ENCODE measurements at places on chromosomes 11 and 22. TPM values are rescaled to one million over a fixed set of nuclear protein-coding genes. Genes with fewer than 3 reads are reported as not detected.

Gene PTGDR2
- under 0.01 TPM for total RNA-seq

Gene OR4X1
- not detected for total RNA-seq

Gene SMTNL1
- total RNA-seq = not detected

Gene HBB
- not detected for total RNA-seq

Gene MTFP1
- total RNA-seq = 30.1 TPM

Gene IFTAP
- 45.6 TPM for total RNA-seq

Gene ETS1
- total RNA-seq = 96.7 TPM

Gene MED15
- 60.5 TPM for total RNA-seq

Gene ALKBH8
- total RNA-seq = 15.3 TPM

Gene CLDN5
- 542 TPM for total RNA-seq

Gene CREB3L1
- total RNA-seq = 2.4 TPM

Gene KCNE3
- total RNA-seq = 0.53 TPM

Gene CDC42BPG
- total RNA-seq = 0.22 TPM

Gene SUSD2
- total RNA-seq = 0.13 TPM

Gene MS4A14
- total RNA-seq = not detected

Gene HORMAD2
- total RNA-seq = not detected

Gene CKAP5
- total RNA-seq = 124 TPM

Gene WNT7B
- not detected for total RNA-seq

Gene GGT5
- total RNA-seq = 2.3 TPM

Gene CXCR5
- not detected for total RNA-seq

Gene MRGPRX3
- not detected for total RNA-seq

Gene CARNS1
- total RNA-seq = 0.13 TPM

Gene GGTLC3
- total RNA-seq = not detected

Gene MMP8
- total RNA-seq = not detected

Gene MS4A12
- total RNA-seq = not detected

Gene C11orf65
- total RNA-seq = 0.14 TPM

Gene PDE2A
- total RNA-seq = 12.1 TPM

Gene UBQLNL
- 0.07 TPM for total RNA-seq

Gene LIF
- total RNA-seq = 0.27 TPM

Gene CCDC89
- total RNA-seq = not detected

Gene SSTR3
- not detected for total RNA-seq

Gene RFPL3
- not detected for total RNA-seq

Gene PYGM
- total RNA-seq = 0.27 TPM

Gene P2RY6
- total RNA-seq = 0.14 TPM

Gene GNAZ
- total RNA-seq = 3.6 TPM

Gene CDKN1C
- total RNA-seq = 2.1 TPM

Gene C11orf42
- total RNA-seq = not detected

Gene CNIH2
- total RNA-seq = 0.13 TPM

Gene MYRF
- 1.4 TPM for total RNA-seq

Gene CHRM4
- total RNA-seq = 0.07 TPM

Gene PPFIBP2
- 3.2 TPM for total RNA-seq

Gene RAB36
- total RNA-seq = 3.3 TPM

Gene SNX32
- total RNA-seq = 0.13 TPM

Gene MYBPC3
- total RNA-seq = not detected

Gene CBLIF
- total RNA-seq = not detected

Gene RGL4
- not detected for total RNA-seq

Gene NPAS4
- total RNA-seq = not detected

Gene MIOX
- not detected for total RNA-seq

Gene OR4A16
- not detected for total RNA-seq

Gene SLC22A12
- not detected for total RNA-seq

Gene TRIM29
- not detected for total RNA-seq

Gene TM7SF2
- 15.0 TPM for total RNA-seq

Gene NFAM1
- total RNA-seq = not detected
